Naive thymus-derived CD4-positive, alpha-beta T cell (primary cell): ENCODE measurements at places on chromosomes 1 and 21.

DNA sequence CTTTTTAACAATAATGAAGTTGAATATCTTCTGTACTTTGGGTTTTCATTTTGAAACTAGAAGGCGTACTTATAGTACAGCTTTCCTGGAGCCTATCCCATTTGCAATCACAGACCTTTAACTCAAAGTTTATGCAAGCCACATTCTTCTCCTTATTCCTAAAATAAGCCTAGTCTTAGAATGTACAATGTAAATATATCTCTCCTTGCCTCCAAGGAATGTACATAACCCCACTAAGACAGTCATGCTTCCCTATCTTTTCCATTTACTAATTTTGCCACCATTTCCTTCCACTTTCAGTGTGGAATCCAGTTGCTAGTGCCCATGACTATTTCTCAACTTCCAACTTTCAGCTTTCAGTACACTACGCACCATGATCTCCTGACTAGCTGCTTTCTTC, 327.6 kb downstream of the ST6GALNAC3 start:
- H3K27ac ChIP-seq: no peak overlapping the region
- H3K27me3 ChIP-seq: no peaks in the 10 kb centered on the region
- H3K36me3 ChIP-seq: no peaks in the 10 kb centered on the region
- no peaks in the 10 kb centered on the region for H3K4me1 ChIP-seq
- DNase-seq: no peak

DNA sequence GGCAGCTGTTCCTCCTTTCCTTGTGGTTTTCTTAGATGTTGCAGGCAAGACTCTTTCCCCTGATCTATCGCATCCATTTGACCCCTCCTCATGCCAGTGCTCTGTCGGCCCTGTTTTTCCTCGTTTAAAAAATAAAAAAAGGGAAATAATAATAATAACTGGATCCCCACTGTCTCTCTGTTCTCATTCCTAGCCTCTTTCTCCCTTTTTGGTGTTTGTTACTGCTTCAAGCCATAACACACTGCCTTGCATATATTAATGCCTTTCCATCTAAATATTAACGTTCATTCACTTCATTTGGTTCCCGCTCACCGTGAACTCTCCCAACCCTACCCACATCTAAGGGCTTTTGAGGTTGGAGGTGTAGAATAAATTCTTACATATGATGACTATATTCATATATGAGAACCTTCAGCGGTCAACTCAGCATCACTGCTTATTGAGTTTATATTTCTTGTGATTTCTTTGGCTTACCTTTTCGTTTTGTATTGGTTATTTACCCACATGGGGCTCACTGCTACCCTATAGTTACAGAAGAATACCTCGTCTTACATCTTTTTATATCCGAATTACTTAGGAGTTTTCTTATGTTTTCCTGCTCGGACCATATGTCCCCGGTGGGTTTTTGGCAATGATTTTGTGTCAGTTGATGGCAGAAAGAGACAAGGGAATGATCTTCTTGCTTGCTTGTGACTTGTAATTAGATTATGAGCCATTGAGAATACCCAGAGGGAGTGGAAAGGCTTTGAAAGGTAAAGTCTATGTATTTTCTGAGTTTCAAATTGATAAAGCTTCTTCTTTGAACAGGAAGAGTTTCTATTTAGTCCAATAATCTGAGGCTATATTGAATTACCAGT, 805 bp downstream of the ATG4C start:
- H3K27me3 ChIP-seq: no peaks in the 10 kb centered on the region
- DNase-seq: no peak
- peaks cover 6% of the 10 kb centered on the region for H3K4me1 ChIP-seq
- peak overlapping the region; percentile 87 for H3K27ac ChIP-seq
- H3K4me3 ChIP-seq: peak overlapping the region; percentile 94

DNA sequence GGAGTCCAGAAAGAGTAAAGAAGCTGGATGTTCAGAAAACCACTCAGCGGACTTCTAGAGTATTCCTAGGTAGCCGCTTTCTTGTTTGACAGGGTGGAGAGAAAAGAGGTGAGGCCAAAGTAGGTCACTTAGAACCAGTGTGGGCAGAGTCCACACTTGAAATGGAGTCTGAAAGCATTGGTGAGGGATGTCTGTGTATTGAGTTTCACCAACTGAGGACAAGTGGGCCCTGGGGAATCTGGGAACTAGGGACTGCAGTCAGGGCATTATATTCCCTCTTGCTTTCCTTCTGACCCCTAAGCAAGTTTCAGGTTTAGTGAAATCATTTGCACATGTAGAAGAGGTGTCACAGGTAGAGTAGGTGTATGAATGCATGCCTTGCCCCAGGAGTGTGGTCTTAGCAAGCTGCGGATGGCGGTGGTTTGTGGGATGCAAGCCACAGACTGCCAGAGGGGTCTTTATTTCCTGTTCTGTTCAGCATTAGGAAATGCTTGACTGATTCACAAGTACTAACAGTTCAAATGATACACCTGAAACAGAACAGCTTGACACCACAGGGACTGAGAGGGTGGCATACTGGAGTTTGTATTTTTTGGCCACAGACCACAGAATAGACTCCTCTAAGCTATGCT, 1.1 kb upstream of the GNG12 start:
- DNase-seq: no peak
- peaks cover 9% of the 10 kb centered on the region for H3K4me1 ChIP-seq
- H3K27me3 ChIP-seq: peaks cover 19% of the 10 kb centered on the region

- DNase-seq: peak; percentile 55
- peaks cover 36% of the 10 kb centered on the region for H3K36me3 ChIP-seq
- peak overlapping the region; percentile 79 for H3K27ac ChIP-seq
- H3K4me3 ChIP-seq: peak overlapping the region; percentile 49
These were observed 19.1 kb upstream of the HDAC1 start for GRCh38 chr1:32272557-32273390.

GRCh38 chr21:39137248-39138178, 45.7 kb downstream of the PSMG1 start:
- H3K4me1 ChIP-seq: no peaks in the 10 kb centered on the region
- H3K36me3 ChIP-seq: no peaks in the 10 kb centered on the region
- no peak overlapping the region for H3K4me3 ChIP-seq
- H3K27ac ChIP-seq: no peak overlapping the region
- no peaks in the 10 kb centered on the region for H3K27me3 ChIP-seq

DNA sequence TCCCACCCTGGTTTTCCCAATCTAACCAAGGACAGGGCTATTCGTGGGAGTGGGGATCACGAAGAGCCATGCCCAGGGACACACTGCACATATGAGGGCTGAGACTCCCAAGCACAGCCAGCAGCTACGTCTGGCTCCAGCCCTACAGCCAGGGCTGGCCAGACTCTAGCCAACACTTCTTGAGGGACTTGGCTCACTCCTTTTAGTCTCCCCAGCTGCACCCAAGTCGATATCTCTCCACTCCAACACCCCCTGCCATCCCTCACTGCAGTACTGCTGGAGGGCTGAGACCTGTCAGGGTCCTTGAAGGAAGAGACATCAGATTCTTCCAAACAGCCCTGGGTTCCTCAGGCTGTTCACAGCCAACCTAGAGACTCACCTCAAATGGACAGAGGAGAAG, 62.6 kb downstream of the CD46 start:
- no peak for DNase-seq
- H3K27me3 ChIP-seq: no peaks in the 10 kb centered on the region
- H3K4me1 ChIP-seq: no peaks in the 10 kb centered on the region
- peak overlapping the region; percentile 37 for H3K27ac ChIP-seq
- peaks cover 35% of the 10 kb centered on the region for H3K36me3 ChIP-seq
- H3K4me3 ChIP-seq: no peak overlapping the region

- H3K4me3 ChIP-seq: no peak overlapping the region
- H3K27me3 ChIP-seq: no peaks in the 10 kb centered on the region
- H3K36me3 ChIP-seq: no peaks in the 10 kb centered on the region
- H3K27ac ChIP-seq: no peak overlapping the region
These were observed 2.5 kb downstream of the SDC3 start for GRCh38 chr1:30905916-30906620.

DNA sequence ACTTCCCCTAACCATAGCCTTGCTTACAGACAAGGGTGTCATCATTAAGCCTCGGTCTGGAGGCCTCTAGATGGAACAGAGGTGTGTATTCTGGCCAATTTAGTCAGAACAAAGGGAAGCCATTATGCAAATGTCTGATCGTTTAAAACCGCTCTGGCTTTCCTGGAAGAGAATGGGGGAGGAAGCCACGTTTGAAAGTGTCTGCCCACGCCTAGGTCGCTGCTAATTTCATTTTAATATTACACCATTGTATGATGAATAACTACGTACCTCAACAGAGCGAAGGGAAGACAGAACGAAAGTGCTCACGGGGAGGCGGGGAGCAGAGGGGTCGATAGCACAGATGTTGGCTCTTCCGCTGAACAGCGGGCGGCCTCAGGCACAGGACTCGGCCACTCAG, 41.1 kb upstream of the CSF3R start:
- H3K4me1 ChIP-seq: no peaks in the 10 kb centered on the region
- H3K27ac ChIP-seq: no peak overlapping the region
- no peaks in the 10 kb centered on the region for H3K27me3 ChIP-seq
- DNase-seq: no peak
- H3K4me3 ChIP-seq: no peak overlapping the region

DNA sequence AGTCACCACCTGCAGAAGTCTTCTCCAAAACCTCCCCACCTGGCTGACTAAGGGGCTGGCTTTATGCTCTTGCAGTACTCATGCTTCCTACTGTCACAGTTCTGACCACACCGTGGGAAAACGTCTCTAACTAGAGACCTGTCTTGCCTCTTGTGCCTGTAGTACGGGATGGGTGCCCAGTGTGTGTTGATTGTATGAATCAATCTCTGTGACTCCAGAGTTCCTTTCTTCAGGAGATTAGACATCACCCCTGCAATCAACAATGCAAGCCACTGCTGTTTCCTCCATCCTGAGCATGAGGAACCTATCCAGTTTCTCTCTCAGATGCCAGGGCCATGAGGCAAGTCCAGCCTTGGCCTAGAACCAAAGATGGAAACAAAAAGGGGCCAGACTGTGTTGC, 64.1 kb downstream of the LRRN2 start:
- H3K36me3 ChIP-seq: no peaks in the 10 kb centered on the region
- no peak for DNase-seq
- H3K4me3 ChIP-seq: no peak overlapping the region
- H3K27me3 ChIP-seq: no peaks in the 10 kb centered on the region

GRCh38 chr1:207335695-207336363, 14.4 kb downstream of the CD55 start:
- DNase-seq: peak; percentile 32
- H3K4me3 ChIP-seq: peak overlapping the region; percentile 31
- H3K4me1 ChIP-seq: peaks cover 24% of the 10 kb centered on the region
- H3K36me3 ChIP-seq: no peaks in the 10 kb centered on the region
- H3K27ac ChIP-seq: peak overlapping the region; percentile 65

DNA sequence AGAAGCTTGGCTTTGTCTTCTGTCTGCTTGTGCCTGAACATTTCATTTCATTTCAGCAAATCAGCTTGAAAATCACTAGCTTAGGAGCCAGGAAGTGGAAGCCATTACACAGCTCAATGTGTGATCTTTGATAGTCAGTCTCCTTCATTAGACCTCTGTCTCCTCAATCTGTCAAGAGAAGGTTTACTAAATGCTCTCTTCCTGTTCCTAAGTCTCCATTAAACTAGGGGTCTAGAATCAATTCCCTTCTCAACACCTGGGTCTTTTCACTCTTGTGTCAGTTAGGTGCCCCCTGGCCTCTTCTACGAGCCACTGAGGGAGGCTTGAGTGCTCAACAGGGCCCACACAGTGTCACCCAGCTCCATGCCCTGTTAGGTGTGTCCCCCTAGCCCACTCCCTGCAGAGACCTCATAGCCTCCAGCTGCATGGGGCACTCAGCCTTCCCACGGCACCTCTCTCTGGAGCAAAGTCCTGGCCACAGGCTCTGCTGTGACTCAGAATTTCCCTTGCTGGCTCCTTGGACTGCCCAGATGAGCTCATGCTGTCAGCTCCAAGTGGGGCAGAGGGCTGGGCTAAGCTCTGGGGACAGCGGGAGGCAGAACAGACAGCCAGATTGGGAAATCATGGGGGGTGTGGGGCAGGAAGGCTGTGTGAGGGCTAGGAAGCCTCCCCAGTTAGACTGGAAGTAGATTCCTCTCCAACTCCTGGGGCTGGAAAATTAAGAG, 115.7 kb upstream of the IPO9 start:
- no peak overlapping the region for H3K4me3 ChIP-seq
- H3K27me3 ChIP-seq: no peaks in the 10 kb centered on the region
- H3K4me1 ChIP-seq: no peaks in the 10 kb centered on the region
- no peak overlapping the region for H3K27ac ChIP-seq

- no peaks in the 10 kb centered on the region for H3K36me3 ChIP-seq
- H3K27ac ChIP-seq: no peak overlapping the region
- no peaks in the 10 kb centered on the region for H3K27me3 ChIP-seq
- H3K4me3 ChIP-seq: no peak overlapping the region
- no peak for DNase-seq
- H3K4me1 ChIP-seq: peaks cover 17% of the 10 kb centered on the region
These were observed 25.8 kb upstream of the IFNGR2 start for GRCh38 chr21:33377221-33377920.

- H3K27me3 ChIP-seq: no peaks in the 10 kb centered on the region
- H3K4me3 ChIP-seq: no peak overlapping the region
- peaks cover 10% of the 10 kb centered on the region for H3K36me3 ChIP-seq
- peak overlapping the region; percentile 52 for H3K27ac ChIP-seq
These were observed 64.2 kb downstream of the SLC45A1 start for GRCh38 chr1:8382051-8382505.

DNA sequence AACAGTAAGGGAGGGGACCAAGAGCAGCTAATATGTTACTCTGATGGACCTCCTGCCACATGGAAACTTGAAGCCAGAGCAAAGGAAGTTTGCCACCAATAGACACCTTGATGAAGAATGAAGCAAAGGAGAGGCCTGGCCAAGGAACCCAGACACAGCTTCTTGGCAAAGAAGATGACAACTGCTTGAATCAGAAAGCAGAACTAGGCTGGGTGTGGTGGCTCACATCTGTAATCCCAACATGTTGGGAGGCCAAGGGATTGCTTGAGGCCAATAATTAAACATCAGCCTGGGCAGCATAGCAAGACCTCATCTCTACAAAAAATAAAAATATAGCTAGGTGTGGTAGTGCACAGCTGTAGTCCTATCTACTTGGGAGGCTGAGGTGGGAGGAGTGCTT, 31.7 kb upstream of the CAPZB start:
- H3K36me3 ChIP-seq: no peaks in the 10 kb centered on the region
- H3K4me3 ChIP-seq: no peak overlapping the region
- DNase-seq: no peak
- no peaks in the 10 kb centered on the region for H3K27me3 ChIP-seq
- H3K27ac ChIP-seq: no peak overlapping the region

GRCh38 chr1:220803401-220804201, 16.9 kb downstream of the MTARC1 start:
- no peak overlapping the region for H3K4me3 ChIP-seq
- H3K4me1 ChIP-seq: no peaks in the 10 kb centered on the region
- H3K36me3 ChIP-seq: no peaks in the 10 kb centered on the region
- no peak overlapping the region for H3K27ac ChIP-seq
- no peak for DNase-seq
- no peaks in the 10 kb centered on the region for H3K27me3 ChIP-seq

GRCh38 chr1:199015799-199016198, 377.0 kb downstream of the PTPRC start:
- DNase-seq: no peak
- H3K27ac ChIP-seq: no peak overlapping the region
- no peak overlapping the region for H3K4me3 ChIP-seq
- no peaks in the 10 kb centered on the region for H3K36me3 ChIP-seq

DNA sequence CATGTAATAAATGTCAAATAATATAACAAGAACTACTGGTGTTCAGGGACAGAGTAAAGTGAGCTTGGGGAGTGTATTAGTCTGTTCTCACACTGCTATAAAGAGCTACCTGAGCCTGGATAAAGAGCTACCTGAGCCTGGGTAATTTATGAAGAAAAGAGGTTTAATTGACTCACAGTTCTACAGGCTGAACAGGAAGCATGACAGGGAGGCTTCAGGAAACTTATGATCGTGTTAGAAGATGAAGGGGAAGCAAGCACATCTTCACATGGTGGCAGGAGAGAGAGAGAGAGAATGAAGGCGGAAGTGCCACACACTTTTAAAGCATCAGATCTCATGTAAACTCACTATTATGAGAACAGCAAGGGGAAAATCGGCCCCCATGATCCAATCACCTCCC, 205.9 kb downstream of the CTH start:
- H3K36me3 ChIP-seq: no peaks in the 10 kb centered on the region
- H3K4me1 ChIP-seq: no peaks in the 10 kb centered on the region
- H3K4me3 ChIP-seq: no peak overlapping the region
- no peaks in the 10 kb centered on the region for H3K27me3 ChIP-seq
